Sigmoid colon (tissue), 7 donors: ENCODE measurements at places on chromosomes 4 and X.

- DNase-seq: no peak
These were observed 4.4 kb upstream of the ADH1C start for GRCh38 chr4:99356992-99357391.

GRCh38 chrX:21798677-21799219, 40.7 kb upstream of the MBTPS2 start:
- no peak for DNase-seq

DNA sequence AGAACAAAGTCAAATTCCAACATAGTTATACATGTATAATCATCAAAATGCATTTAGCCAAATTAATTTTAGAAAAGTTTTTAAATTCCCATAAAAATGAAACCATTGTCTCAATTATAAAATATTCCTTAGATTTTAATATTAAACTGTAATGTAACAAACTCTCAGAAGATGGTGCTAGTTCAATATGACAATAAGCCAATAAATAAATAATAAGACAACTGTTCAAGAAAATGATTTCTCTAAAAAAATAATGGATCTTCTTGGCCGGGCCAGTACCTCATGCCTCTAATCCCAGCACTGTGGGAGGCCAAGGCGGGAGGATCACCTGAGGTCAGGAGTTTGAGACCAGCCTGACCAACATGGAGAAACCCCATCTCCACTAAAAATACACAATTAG, 80.3 kb downstream of the RAB28 start:
- no peak for DNase-seq

DNA sequence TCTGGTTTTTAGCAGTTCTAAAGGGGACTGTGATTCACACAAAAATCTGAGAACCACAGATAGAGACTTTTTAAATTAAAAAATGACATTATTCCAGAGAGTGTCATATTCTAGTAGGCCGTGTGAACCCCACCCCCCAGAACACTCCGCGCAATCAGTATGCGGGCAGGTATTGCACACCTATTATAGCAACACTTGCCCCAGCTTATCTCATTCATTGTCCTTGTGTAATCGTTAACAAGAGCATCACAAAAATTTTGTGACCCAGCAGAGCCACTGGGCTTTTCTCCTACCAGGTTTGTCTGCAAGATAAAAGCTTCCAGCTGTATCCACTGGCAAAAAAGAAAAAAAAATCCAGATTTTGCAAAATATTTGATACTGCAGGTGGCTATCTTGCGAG, 394.1 kb upstream of the SMIM31 start:
- DNase-seq: no peak

GRCh38 chr4:48222491-48222890, 47.1 kb downstream of the TEC start:
- no peak for DNase-seq

DNA sequence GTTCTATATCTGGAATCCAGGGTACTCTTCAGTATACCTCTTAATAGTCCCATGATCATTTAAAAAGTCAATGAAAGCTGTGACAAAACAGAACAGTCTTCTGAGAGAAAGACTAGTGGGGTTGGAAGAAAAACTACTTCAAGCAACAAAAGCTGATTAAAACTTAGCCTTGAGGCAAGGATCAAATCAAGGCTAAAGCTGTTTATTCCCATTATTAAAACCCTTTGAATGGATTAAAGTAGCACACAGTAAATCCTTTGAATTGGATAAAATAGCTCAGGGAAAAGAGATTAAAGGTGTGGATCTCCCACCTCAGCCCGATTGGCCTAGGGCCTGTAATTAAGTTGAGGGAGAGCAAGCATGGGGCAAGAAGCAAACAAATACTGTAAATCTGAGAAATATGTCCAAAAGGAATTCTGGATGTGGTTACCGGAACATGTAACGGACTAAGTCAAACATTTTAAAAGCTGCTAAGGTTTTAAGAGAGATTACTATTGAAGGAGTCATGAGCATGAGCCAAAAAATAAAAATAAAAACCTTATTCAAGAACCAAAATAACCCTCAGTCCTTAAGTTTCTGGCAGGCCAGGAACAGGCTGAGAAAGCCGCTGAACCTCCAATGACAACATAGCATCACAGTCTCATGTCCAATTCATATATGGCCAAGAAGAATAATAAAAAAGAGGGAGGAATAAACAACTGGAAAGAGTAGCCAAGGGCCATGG, 257.3 kb upstream of the NEIL3 start:
- DNase-seq: no peak

- no peak for DNase-seq
These were observed 46.1 kb downstream of the AFAP1 start for GRCh38 chr4:7893539-7893938.

- DNase-seq: no peak
These were observed 430.5 kb upstream of the TRAM1L1 start for GRCh38 chr4:117515921-117516320.

DNA sequence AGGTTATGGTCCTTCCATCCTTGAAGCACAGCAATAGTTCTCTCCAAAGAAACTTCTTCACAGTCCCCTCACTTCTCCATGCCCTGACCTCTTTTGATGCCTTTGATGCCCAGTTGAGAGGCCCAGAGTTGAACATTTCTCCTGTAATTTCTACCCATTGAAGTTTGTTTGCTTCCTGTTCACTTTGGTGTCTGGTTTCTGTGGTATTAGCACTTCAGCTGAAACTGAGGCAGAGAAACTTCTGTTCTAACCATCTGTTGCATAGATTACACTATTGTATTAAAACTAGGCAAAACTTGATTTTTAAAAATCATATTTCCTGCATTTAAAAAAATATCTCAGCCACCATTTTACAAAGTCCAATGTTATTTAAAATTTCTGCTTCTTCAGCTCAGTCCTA, 89.8 kb upstream of the ADGRG2 start:
- no peak for DNase-seq

DNA sequence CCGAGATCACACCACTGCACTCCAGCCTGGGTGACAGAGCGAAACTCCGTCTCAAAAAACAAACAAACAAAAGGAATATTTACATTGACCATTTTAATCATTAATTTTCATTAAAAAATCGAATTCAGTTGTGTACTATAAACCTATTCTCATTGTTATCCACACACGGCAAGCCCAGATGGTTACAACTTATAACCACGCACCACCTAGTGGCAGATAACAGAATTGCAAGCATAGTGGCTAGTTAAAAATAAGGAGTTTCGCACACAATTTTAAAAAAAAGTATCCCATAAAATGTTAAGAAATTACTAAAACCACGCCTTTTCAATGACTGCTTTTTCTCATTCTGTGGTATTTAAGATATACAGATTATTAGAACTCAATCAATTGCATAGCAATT, 25.4 kb downstream of the MBNL3 start:
- DNase-seq: no peak

DNA sequence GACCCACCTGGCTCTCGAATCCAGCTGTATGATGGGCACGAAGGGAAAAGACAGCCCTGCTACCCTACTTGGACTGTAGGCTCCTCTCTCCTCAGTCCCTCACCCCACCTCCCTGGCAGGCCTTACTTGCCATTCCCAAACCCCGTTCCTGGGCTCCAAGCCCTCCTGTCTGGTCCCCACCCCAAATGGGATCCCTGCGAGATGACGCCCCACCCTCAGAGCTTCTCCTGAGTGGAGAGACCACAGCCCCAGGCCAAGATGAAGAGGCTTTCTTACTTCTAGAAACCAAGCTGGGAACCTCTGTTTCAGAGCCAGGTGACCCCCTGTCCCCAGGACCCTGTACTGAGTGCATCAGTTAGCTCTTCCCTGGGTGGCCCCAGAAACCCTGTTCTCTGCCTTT, 4.5 kb downstream of the NALF2 start:
- no peak for DNase-seq
